ENCODE measurements at places on chromosomes 1 and 21.

DNA sequence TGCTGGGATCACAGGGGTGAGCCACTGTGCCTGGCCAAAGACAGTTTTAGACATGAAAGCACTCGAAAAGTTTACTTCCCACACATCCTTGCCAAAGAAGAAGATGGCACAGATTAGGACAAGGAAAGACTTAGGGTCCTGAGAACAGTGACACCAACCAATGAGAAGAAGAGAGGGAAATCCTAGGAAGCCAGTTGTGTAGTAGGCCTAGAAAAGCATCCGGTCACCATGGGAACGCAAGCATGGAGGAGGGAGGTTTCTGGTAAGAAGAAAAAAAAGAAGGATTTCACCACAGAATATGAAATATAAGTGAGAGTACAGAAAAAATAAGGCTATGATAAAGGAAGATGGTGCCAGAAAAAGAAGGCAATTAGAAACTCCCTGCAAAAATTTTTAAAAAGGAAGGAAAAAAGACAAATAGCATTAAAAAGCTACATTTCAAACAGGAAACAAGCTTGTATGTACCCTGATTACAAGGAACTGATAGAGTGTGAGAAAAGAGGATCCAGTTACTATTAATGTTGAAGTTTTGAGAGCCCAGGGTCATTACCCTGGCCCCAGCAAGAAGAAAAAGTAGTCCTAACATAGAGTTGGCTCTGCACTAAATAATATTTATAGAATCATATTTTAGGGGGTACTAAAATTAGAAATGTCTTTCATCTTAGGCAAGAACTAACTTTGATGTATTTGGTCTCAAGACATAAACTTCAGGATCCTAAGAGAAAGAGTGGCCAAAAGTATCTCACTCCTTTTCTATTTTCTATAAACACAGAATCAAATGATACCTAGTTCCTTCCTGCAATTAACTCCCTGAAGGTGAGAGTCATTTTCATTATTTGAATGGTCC is 16.1 kb downstream of the DIPK1A start:
- no peak for DNase-seq

GRCh38 chr1:206926286-206926685 is 4.5 kb upstream of the FCMR start:
- DNase-seq: no peak

GRCh38 chr1:110897681-110898080 is 24.7 kb downstream of the CD53 start:
- no peak for DNase-seq

DNA sequence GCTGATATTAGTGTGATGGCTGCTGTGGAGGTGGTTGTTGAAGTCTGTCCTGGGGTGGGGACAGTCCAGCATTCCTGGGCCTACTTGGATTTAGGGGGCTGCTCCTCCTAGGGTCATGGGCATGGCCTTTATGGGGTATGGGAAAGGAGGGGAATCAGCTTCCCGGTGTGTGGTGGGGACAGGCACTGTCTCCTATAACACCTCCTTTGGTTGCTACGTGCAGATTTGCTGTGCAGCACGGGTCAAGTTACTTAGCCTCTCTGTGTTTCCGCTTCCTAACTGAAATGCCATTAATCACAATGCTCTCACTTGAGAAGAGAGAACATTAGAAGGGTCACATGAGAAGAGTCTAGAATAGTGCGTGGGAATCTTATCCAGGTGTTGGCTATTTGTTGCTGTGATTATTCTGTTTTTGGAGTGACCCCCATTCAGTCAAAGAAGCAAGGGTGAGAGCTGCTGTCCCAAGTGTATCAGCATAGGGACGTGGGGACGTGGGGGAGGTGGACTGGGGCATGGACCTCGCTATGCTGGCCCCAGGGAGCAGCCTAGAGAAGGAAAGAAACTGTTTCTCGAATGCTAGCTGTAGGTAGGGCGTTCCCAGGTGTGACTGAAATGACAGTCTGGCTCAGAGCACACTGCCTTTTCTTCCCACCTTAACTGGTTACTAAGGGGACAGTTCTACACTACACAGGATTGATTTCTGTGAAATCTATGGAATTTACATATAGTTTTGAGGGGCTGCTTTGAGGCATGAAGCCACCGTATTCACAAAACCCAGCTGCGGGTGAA is 19.9 kb downstream of the SOX13 start:
- DNase-seq: peak; percentile 65

DNA sequence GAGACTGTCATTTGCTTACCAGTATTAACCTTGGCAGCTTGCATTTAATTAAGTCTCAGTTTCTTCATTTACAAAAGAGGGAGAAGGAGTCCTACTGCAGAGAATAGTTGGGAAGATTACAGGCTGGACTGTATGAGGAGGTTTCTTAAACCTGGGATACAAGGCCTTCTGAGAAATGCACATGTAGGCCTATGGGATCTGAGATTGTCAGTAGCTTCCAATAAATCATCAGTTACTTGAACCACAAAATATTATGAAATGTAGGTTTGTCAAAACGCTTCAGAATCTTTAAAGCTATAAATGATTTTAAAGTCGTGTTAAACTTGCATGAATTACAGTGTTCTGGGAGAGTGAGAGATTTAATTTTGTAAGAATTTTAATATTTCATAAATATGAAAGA is 69.6 kb downstream of the NRIP1 start:
- DNase-seq: no peak

GRCh38 chr1:245576323-245576722 is 421.5 kb downstream of the KIF26B start:
- no peak for DNase-seq

- no peak for DNase-seq
Observed at GRCh38 chr1:201362906-201363305, 14.6 kb downstream of the TNNT2 start.

- DNase-seq: no peak
Observed at GRCh38 chr21:18545908-18546307, 142.3 kb upstream of the TMPRSS15 start.

DNA sequence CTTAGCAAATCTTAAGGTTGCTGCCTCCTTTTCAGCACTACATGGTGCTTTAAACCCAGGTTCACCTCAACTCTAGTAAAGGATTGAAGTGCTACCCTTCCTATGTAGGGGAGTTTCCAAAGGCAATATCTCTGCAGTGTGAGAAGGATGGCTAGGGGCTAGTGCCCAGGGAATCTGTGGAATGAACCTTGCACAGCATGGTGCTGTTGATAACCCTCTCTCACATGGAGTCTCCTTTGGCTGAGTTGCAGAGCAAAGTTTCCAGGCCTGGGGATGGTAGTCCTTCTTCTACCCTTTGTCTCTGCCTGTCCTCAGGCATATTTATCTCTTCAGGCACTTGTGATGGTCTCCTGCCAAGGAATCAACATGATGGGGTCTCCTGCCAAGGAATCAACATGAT is 59.4 kb downstream of the AXDND1 start:
- no peak for DNase-seq

GRCh38 chr1:118012515-118013124 is 83.1 kb downstream of the WDR3 start:
- no peak for DNase-seq

DNA sequence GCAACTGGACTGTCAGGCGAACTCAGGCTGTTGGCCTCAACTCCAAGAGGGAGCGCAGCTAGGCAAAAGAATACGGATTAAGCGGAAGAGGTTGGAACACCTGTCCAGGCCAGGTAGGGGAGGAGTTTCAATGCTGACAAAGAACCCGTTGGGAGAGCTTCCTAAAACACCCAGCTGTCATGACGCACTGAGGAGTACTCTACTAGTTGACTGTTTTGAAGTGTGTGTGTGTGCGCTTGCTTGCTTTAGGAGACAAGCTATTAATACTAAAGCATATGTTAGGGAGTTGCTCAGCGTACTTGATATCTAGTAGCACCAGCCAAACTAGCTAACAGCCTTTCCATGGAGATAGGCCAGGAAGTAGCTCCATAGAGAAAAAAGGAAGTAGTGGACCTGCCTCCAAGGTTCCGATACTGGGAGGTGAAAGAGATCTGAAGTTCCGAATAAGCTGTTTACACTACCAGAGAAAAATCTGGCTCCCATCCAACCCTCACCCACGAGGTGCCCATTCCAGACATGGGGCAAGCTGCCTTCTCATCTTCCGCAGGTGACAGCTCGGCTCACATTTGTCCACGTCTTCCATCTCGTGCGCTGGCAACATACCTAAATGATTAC is 974 bp upstream of the FNBP1L start:
- DNase-seq: no peak

DNA sequence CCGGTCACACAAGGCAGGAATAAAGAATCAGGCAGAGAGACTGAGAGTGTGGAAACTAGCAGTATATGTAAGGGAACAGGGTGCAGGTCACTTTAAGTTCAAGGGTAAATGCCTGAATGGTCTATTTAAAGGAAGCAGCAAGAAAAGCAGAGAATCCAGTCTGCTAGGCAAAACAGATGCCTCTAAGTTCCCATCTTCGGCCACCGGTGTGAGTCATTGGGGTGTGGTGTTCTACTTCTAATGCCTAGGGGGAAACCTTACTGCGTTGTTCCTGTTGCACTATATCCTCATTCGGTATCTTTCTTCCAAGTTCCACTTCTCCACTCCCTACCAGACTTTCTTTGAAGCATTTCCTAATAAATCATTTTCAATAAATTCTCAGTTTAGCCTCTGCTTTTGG is 259.9 kb downstream of the HHIPL2 start:
- DNase-seq: no peak

- no peak for DNase-seq
Observed at GRCh38 chr1:19432943-19433718, 52.2 kb downstream of the CAPZB start.

DNA sequence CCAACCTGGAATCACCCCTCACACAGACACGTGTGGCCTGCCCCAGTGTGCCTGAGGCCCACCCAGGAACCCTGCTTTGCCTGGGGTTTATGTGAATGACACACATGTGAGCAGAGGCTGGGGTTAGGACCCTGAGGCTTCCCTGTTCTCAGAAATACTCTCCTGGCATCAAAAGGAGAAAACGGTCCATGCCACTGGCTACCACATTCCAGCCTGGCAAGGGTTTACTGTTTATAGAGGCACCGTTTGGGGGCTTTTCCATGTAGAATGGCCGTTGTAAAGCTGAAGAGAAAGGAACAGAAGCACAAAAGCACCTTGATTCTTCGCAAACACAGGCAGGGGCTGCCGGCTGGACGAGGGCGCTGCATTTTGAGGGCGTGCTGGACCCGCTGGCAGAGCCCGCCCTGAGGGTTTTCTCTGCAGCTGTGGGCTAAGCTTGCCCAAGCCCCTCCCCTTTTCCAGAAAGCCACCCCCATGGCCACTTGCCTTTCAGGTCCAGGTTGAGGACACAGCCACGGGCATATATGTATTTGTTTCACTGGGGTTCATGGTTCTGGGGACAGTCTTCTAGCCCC is 13.0 kb downstream of the TFF3 start:
- no peak for DNase-seq

DNA sequence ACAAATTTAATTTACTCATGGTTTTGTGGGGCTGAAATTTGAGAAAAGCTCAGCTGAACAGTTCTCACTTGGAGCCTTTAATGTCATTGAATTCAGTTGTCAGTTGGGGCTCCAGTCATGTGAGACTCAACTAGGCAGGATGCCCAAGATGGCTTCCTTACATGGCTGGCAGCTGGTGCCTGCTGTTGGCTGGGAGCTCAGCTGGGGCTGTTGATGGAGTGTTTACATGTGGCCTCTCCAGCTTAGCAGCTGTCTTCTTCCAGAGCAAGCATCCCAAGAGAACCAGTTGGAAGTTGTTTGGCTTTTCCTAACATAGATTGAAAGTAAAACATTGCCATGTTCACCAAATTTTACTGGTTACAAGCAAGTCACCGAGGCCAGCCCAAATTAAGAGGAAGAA is 81.8 kb upstream of the KCNA3 start:
- DNase-seq: no peak

- DNase-seq: no peak
Observed at GRCh38 chr1:44038876-44039657, 7.8 kb upstream of the SLC6A9 start.

- no peak for DNase-seq
Observed at GRCh38 chr1:45673956-45674355, 12.4 kb downstream of the GPBP1L1 start.

DNA sequence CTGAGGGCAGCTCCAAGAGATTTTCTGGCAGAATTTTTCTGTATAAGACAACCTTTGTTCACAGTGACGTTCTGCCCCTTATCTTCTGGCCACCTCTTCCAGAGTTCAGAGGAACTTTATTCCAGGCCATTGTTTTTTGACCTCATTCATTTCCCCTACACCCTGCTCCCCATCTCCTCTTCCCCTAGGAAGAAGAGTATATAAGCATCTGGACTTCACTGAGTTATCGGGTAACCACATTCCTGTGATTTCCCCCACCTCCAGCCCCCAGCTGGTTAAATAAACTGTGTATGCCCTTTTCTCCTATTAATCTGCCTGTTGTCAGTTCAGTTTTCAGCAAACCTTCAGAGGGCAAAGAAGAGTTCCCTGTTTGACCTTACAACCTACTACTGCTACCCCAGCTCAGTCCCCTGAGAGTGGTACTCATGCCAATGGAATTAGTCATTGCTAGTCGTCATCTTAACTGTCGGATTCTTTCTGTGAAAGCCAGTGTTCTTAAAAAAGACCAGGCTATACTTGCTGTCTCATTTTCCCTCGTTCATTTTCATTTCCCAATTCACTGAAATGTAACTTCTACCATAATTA is 14.3 kb upstream of the ALG14 start:
- no peak for DNase-seq

DNA sequence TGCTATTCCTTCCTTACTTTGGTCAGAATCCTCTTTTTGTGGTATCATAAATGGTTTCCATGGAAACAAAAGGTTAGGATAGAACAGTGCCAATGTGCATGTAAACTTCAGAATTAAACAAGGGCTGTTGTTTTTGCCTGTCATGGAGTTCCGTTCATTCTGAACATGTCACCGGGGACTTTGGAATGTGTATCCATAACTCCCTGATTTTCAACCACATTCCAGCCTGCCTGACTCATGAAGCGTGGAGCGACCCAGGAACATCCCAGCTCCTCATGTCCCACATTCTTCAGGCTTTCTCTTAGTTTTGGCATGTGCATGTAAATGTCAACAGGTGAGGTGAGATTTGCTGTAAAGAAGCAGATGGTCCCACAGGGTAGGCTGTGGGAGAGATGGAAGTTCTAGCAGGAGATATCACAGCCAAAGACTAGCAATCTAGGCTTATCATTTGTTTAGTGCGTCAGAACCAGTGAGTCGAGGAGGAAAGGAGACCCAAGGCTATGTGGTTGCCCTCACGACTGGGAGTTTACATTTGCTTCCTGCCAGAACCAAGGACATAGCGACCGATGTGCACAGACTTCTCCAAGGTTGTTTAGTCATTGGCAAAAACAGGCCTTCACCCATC is 23.0 kb upstream of the DNAJC11 start:
- no peak for DNase-seq

DNA sequence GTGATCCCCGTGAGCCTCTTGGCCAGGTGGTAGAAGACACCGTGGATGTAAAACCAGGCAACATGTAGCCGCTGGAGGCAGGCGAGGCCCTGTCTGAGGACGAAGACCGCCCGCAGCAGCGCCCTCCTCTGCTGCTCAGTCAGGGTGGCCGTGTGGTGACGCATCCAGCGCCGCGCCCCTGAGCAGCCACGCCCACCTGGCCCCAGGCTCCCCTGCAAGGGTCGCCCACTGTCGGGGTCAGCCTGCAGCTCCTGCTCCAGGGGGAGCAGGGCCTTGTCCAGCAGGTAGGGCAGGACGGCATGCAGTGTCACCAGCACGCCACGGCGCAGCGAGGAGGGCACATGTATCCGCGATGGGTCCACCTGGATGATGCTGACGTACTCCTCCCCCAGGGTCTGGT is 3.9 kb downstream of the PEX10 start:
- no peak for DNase-seq
